Activated CD4-positive, alpha-beta T cell treated with anti-CD3 and anti-CD28 coated beads, Interleukin-2, amount 50 U/mL, for 48 hours (primary cell): ENCODE measurements at places on chromosomes 16 and 17.

DNA sequence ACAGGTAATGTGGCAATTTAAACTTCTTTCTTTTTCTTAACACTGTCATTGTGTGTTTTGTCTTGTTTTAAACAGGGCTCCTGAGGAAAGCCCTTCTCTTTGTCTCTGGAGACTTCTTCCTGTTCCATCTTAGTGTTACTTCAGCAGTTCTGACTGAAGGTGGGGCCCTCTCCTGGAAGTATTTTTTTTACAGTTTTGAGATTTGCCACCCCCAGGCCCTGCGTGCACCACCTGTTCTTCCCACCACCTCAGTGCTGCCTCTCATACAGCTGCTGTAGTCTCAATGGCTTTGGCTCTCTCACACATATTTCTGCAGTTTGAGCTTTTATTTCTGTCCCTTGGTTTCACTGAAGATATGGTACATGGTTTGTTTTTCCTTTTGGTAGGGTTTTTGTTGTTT lies 52.5 kb upstream of the ALDH3A1 start:
- DNase-seq, result no peak

DNA sequence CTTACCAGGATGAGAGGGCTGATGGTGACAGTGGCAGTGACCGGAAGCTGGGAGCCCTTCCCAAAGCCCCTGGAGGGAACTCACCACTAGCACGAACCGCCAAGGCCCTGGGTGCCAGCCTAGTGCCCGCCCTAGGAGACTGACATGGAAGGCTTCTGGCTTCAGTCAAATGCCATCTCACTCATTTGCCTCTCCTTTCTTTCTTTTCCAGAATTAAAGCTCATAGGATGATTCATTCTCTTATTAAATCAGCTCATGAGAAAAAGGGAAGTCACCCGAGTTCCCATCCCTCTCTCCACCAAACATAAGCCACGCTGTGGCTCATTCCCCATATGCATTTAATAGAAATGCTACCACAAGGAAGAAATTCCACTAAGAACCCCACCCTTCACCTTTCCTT lies 12.1 kb downstream of the CUEDC1 start:
- no peak for DNase-seq

DNA sequence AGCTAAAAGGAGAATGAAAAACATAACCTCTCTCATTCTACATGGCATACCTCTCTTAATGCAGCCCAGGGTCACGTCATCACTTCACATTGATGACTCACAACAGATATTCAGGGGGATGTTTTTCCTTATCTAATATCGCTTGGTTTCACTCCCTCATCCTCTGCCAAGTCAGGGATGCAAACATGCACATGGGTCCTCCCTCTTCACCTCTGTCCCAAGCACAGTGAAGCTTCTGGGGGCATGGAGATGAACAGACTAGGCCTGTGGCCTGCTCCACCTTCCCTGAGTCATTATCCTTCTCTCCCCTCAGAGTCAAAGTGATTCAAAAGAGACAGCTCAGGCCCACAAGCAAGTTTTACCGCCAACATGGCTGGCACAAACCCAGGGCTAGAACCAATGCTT lies 2.3 kb upstream of the MT2A start:
- DNase-seq, result no peak

DNA sequence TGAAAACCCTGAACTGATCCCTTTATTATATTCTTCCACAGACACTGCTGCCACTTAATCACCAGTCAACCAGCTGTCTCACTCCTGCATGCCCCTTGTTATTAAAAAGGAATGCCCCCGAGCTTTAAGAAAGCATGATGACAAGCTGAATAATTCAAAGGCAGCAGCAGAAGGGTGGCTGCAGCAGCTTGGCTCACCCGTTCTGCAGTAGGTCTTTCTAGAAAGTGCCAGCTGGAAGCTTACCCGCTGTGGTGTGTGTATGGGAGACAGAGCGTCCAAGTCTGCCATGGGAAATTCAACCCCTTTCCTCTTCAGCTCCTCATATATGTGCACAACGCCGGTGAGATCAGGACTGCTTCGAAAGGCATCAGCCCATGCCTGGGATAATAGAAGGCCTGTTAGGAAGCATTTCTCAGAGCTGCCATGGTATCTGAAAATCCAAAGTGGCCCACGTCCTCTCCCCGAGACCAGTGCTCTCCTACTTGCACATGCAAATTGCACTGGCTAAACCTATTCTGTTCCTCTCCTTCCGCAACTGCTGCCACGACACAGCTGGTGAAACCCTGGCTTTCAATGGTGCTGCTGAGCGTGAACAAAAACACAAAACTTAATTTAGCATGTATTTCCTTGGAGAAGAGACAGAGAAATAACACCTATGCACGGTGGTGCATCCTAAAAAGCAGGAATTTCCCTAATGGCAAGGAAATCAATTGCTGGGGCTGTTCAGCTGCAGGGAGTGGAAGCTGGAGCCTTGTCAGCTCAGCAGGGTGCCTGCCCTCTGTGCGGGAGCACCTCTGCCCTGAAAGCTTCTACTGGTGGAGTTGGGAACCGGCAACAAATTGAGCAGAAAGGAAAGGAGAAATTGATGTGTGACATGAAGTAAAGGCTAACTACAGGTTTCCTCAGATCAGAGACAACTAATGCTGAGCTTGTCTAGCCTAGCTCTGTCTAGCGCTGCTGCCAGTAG lies 47.9 kb upstream of the SREBF1 start:
- DNase-seq, result no peak

- DNase-seq, result no peak
Observed at GRCh38 chr17:14513835-14514234, 213.0 kb downstream of the HS3ST3B1 start.

- no peak for DNase-seq
Observed at GRCh38 chr17:7147772-7148171, 31.4 kb downstream of the ASGR1 start.

GRCh38 chr17:57502811-57503241 lies 242.3 kb downstream of the CCDC182 start:
- DNase-seq, result no peak

DNA sequence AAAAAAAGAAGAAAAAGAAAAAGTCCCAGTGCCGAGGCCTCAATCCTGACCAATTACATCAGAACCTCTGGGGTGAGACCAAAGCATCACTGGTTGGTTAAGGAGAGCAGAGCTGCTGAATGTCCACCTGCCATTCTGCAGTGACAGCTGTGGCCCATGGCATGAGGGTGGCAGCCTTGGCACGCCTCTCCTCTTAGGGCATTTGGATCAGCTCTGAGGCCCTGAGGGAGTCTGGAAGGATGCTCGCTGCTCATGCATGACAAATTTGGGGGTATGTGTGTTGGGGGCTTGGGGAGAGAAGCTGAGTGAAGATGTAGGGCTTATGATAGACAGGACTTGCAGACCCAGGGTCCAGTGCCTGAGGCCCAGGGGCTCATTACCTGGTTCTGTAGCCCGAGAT lies 26.3 kb downstream of the MYLK3 start:
- no peak for DNase-seq

DNA sequence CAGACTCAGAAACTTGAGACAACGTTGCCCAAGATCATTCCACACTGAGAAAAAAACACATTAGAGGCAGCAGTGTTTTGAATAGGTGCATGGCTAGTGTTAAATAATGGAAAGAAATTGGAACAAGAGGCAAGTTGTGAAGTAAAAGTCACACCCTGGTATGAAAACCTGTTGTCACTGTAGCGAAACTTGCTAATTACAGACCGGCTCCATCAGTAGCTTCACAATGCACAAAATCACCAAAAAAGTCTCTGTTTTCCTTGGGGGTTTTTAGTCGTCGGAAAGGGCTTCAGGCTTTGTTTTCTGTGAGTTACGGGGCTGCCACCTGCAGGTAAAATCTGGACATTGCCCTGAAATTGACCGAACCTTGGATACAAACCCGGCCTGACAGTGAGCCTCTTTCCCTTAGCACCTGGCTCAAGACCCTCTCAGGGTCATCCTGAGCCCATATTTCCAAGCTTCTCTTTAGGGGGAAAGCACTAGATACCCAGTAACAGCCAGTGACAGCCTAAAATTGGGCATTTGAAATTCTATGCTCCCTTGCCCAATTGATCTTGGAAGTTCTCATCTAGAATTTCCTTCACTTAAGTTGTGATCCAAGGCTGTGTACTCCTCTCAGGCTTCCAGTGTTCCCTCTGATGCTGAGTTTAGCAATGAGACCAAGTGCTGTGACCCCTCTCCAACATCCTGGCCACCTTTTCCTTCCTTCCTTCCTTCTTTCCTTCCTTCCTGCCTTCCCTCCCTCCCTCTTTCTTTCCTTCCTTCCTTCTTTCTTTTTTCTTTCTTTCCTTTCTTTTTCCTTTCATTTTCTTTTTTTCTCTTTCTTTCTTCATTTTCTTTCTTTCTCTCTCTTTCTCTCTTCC lies 7.2 kb upstream of the GRB2 start:
- peak; percentile 81 for DNase-seq

- DNase-seq, result no peak
Observed at GRCh38 chr16:29978564-29979270, 5.0 kb downstream of the TAOK2 start.

DNA sequence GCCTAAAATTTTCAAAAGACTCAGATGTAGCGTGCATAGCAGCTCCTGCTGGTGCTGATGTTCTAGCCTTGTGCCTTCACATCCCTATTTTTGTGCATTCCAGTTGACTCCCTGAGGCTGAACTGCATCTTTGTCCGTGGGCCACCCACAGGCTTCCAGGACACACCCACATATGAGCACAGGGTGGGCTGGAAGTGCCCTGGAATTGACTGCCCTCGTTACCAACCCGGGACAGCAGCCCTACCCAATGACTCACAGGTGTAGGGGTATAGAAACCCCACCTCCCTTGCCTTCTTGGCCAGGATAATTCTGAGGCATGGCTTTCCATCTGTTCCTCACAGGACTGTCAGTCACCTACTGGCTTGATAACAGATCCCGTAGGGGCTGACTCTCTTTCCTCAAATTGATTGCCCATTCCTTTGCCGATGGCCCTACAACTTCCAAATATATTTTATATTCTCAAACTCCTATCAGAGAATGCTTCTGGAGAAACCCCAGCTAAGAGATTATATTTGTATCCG lies 65.9 kb upstream of the CDH13 start:
- no peak for DNase-seq

- DNase-seq, result no peak
Observed at GRCh38 chr17:76138234-76138895, 2.7 kb downstream of the FOXJ1 start.

DNA sequence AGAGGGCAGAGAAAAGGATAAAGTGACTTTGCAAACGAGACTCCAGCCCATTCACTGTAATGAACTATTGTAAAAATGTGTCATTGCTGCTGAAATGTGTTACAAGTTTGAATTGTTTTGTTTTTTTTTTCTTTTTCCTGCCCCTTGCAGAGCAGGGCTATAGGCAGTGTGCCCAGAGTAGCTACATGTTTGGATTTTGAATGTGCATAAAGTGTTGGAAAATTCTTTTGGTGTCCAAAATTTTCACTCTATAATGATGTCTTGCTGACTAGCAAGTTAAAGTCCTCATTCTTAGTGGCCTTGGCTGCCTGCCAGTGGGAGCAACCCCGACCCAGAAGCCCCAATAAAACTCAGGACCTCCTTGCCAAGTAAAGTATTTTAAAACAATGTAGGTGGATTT lies 66.5 kb downstream of the IGF2BP1 start:
- no peak for DNase-seq
